Subcutaneous preadipocyte (primary cell): ENCODE measurements at places on chromosomes 4 and X. TPM values are rescaled to one million over a fixed set of nuclear protein-coding genes. Genes with fewer than 3 reads are reported as not detected.

The FHL1 gene
- total RNA-seq: 30.9 and 31.7 TPM in 2 replicates

The WAS gene
- total RNA-seq: under 0.01 and 0.20 TPM in 2 replicates

The ITIH6 gene
- total RNA-seq: not detected in 2 replicates

The CHST7 gene
- total RNA-seq: 16.9 and 22.7 TPM in 2 replicates

The CCDC110 gene
- 0.20 and 1.5 TPM in 2 replicates for total RNA-seq
